NCI-H2081 treated with DMSO at 0.1 percent for 48 hours (cell line): ENCODE measurements at places on chromosomes 6 and 20.

GRCh38 chr20:11401988-11402387, 515.7 kb upstream of the BTBD3 start:
- DNase-seq = no peak

- no peak for DNase-seq
Measured at GRCh38 chr6:28407401-28407800, 7.9 kb upstream of the ZSCAN12 start.

DNA sequence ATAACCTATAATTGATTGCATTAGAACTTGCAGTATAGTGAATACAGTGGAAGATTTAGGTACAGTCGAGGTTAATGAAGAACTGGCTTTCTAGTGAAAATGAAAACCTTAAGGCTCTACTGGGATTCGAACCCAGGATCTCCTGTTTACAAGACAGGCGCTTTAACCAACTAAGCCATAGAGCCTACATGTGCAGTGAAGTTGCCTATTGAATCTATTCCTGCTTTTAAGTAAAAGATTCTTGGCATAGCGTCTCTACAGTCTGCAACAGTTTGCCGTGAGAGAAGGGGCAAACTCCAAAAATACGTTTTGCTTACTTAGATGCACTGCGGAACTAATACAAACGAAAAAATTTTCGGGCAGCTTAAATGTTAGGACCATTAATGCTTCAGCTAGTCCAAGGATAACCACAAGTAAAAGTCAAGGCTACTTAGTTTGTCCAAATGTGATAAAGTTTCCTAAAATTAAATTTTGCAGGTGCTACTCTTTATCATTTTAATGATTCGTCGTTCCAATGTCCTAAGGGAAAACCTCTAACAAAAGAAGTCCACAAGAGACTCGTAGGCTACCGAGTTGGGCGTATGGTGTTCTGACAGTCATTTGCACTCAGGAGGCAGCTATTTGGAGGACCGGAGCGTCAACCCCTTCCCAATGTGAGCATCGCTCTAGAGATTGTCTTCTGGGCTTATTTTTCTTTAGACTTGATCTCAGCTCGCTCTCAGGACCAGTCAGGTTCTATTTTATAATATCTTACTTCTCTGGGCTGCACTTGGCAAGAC, 31.3 kb upstream of the ZSCAN23 start:
- peak; percentile 38 for DNase-seq

GRCh38 chr6:35064290-35064689, 76.8 kb downstream of the TCP11 start:
- DNase-seq = no peak

DNA sequence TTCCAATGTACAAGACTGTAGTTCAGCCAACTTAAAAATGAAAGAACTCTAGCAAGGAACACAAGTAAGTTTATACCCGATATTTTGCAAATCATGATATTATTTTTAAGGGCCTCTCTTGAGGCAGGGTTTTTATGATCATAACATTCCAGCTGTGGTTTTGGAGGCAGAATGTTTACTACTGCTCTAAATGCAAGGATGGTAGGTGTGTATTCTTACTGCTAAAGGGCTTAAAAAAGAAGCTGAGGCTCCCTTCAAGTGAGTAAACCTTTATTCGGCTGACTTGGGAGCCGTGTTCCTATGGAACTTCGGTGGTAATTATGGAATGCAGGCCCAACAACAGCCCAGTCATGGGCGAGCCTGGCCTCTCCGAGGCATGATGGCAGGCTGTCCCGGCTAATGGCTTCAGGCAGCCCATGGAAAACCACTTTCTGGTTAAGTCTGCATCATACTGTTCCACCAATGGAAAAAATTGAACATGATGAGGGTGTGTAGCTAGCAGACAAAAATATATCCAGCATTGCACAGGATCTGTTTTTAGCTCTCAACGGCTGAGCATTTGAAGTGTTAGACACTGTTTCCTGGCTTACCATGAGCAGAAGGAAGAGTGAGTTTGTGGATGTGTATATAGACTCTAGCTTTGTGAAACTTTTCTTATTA, 111.5 kb downstream of the TIAM2 start:
- no peak for DNase-seq

DNA sequence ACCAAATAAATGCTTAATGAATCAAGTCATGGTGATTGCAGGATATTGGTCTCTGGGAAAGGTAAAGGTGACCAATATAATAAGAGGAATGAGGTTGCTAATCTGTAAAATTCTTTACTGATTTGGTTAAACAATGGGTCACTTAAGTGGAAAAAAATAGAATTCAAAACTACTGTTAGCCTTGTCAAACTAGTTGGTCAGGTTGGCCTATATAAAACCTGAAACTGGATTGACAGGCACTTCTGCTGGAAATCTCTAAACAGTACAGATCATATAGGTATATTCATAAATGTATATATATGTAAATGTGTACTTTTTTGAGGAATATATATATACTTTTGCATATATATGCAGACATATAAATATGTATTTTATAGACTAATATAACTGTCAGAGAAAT, 19.7 kb downstream of the PLCB4 start:
- no peak for DNase-seq

- DNase-seq = no peak
Measured at GRCh38 chr20:63735859-63736718, at the start of gene LIME1. Gene LIME1 (plus strand): TSS chr20:63736664. CDS start chr20:63737550, 886 bp downstream.

DNA sequence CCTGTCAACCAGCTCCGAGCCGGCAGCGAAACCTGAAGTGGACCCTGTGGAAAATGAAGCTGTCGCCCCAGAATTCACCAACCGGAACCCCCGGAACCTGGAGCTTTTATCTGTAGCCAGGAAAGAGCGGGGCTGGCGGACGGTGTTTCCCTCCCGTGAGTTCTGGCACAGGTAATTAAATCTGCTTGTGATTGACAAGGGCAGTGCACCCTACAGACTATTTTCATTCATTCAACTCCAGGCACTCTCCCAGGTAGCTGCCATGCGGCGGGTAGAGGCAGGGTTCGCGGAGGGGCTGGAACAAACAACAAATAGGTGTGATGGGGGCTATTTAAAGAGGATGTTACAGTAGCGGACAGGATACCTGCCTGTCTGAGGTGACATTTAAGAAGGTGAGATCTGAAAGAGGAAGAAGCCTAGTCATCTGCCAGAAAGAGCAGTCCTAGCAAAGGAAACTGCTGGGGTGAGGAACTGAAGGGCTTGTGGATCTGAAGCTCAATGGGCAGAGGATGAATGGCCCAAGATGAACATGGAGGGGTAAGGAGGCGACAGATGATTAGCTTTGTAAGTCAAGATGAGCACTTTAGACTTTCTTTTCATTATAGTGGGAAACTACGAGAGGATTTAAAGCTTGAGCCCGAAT, 810 bp downstream of the MRPL18 start:
- DNase-seq = no peak

- DNase-seq = no peak
Measured at GRCh38 chr6:390914-391558, 516 bp upstream of the IRF4 start.

- DNase-seq = no peak
Measured at GRCh38 chr6:43254138-43254817, 11.0 kb downstream of the TTBK1 start.

- DNase-seq = no peak
Measured at GRCh38 chr6:51396583-51396982, 577.9 kb downstream of the TFAP2B start.

DNA sequence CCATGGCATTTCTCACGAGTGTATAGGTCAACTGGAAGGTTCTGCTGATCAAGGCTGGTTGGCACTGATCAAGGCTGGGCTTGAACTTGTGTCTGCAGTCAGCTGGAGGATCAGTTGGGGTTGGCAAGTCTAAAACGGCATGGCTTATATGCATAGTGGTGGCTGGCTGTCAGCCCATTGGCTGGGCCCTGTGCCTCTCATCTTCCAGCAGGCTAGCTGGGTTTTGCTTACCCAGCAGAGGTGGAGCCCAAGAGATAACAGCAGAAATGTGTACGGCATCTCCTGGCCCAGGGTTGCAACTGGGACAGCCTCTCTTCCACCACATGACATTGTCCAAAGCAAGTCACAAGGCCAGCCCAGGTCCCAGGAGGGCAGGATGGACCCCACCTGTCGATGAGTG, 158.2 kb downstream of the BMP7 start:
- no peak for DNase-seq

GRCh38 chr6:69918813-69919475, 52.6 kb downstream of the COL19A1 start:
- DNase-seq = no peak

DNA sequence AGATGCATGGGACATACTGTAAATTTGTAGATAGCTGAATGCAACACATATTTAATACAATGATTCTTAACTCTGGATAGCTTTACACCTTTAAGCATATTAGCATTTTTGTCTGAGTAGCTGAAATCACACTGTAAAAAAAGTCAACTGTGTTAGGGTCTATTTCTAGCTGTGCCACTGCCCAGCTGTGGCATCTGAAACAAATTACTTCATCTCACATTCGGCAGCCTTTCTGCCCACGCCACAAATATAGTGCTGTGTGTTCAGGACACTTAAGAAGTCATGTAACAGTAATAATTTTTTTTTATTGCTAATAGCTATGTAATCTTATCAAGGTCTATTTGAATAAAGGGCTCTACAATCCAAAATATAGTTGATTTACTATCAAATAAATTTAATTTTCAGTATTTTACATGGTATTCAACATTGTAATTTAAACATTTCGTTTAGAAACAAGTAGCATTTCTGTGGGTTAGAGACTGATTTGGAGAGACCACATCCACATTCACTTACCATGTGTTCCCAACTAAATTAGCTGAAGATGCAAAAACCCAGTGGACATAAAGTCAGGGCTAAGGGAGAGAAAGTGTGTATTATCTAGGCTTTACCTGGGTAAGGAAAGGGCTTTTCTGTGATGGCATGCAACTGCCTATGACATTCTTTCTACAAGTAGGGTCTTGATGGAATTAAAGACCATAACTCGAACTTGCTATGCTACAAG, 276.7 kb downstream of the PLCB1 start:
- no peak for DNase-seq

- no peak for DNase-seq
Measured at GRCh38 chr20:63782051-63782471, 42.5 kb downstream of the SLC2A4RG start.

GRCh38 chr6:2949536-2950083, 21.8 kb downstream of the SERPINB6 start:
- no peak for DNase-seq

- no peak for DNase-seq
Measured at GRCh38 chr20:50213531-50214106, 23.0 kb downstream of the CEBPB start.

DNA sequence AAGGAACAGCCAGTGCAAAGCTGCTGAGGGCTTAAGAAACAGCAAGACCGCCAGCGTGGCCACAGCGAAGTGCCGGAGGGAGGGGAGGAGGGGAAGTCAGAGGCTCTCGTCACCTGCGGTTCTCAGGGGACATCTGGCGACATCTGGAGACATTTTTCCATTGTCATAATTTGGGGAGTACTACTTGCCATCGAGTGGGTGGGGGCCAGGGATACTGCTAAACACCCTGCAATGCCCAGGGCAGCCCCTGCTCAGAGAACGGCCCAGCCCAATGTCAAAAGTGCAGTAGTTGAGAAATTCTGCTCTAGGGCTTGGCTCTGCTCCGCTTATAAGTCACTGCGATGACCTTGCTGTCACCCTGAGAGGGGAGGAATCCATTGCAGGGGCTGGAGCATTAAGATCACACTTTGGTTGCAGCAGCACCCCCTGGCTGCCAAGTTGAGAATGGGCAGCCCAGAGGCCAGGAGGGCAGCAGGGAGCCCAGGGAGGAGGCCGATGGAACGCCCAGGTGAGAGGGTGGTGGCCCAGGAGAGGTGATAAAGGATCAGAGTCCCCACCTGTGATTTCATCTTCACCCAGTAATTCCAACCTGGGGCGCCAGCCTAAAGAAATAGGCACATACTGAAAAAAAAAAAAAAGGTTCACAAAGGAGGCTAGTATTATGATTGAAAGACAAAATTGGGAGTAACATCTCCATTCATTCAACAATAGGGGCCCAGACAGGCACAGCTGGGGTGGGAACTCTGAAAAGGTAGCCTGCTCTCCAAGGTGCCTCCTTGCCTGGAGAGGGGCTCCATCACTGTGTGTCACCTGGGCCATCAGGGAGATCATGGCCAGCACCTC, 218.2 kb downstream of the BMP7 start:
- no peak for DNase-seq

GRCh38 chr6:145233955-145234354, 501.4 kb downstream of the EPM2A start:
- no peak for DNase-seq

- DNase-seq = no peak
Measured at GRCh38 chr20:46058599-46059281, 29.7 kb downstream of the SLC12A5 start.

DNA sequence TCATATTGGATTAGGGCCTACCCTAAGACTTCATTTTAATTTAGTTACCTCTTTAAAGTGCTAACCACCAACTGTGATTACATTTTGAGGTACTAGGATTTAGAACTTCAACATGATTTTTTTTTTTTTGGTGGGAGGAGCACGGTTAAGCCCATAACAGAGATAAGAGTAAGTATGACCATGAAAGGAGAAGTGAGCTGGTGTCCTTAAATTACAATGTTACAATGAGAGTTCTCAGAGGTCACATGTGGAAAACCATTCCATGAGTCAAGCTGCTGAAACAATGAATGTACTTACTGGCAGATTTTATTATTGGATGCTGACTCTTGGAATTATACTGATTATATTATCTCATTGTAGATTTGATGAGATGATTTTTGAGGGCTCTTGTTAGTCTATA, 779.3 kb upstream of the CITED2 start:
- no peak for DNase-seq

- DNase-seq = no peak
Measured at GRCh38 chr6:71205336-71205956, 83.2 kb upstream of the OGFRL1 start.

GRCh38 chr20:41701588-41702348, 83.6 kb upstream of the CHD6 start:
- no peak for DNase-seq

- no peak for DNase-seq
Measured at GRCh38 chr6:69542494-69542893, 254.3 kb downstream of the LMBRD1 start.

DNA sequence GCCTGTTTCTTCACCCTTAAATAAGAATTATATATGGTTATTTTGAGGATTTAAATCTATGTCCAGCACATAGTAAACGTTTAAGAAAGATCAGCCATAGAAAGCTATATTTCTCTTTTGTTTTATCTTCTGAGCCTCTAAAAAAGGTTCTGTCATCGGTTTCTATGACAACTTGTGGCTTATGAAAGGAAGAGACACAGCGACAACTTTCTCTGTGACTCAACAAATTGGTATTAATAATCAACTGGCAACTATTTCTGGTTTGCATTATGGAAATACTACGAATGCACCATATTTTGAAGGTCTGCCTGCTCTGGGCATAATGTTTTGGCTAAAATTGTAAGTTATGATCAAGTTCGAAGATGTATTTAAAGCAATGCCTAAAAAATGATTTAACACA, 751.0 kb downstream of the CD109 start:
- DNase-seq = no peak

DNA sequence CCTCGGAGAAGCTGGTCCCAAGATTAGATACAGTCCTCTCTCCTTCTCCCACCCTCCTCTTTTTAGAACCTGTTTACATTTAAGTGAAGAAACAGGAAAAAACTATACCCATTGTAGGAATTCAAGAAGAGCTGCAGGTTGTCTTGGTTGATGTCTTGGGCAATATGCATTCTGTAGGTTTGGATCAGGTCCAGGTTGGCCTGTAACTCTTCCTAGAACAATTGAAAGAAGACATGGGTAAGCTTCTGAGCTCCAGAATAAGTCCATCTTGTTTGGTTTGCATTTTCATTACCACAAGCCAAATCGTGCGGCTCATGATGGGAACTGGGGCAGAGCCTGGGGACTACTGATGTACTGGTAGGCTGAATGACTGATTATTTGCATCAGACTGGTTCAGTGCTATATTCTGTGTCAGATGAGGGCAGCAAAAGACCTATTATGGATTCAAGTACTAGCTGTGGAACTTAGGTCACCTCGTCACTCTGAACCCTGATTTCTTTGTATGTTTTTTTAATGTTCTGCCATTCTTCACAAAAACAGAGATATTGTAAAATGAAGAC, 20.3 kb upstream of the SLA2 start:
- no peak for DNase-seq
